ENCODE measurements at places on chromosomes 11 and 22.

DNA sequence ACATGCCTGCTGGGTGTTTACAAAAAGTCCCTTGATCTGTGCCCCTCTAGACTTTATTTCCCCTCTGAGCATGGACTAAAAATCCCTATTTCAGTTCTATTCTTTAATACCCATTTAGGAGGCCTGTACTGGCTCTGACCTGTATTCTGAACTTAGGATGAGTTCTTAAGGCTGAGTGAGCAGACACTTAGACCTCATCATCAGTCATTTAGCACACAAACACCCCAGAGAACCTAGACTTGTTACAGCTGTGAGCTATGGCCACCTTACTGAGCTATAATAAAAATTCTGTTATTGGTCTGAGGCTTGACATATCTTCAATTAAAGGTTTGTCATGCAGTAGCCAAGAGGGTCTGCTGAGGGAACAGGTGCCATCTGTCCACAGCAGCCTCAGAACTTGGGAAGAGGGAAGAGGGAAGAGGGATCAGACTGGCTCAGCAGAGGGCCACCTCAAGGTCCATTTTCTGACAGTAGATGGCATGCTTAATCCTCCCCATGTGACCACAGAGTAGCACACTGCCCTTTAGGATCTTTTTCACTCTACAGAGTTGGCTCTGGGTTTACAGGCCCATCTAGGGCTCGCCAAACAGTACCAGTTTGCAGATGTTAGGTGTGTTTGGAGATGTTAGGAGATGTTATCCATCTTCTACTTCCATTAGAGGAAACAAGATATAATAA, 30.2 kb upstream of the RRM1 start:
- DNase-seq, result no peak

- DNase-seq, result no peak
These were observed 36.5 kb downstream of the CTSC start for GRCh38 chr11:88300888-88301487.

DNA sequence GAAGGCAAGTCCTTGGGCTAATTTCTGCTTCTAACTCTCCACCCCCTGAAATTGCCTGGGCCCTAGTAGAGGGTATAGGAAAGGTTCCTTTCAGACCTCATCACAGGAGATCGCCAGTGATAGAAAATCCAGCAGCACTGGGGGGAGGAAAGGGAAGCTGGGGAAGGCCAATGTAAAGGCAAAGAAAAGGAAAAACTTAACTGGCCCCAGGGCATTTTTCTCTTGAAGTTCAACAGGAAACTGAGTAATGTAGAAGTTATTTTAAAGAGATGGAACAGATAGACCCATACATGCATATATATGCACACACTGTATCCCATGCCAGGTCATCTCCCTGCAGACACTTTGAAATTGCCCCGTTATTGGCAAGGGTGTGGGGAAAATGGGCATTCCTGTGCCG, 134.0 kb downstream of the TRIM44 start:
- no peak for DNase-seq

DNA sequence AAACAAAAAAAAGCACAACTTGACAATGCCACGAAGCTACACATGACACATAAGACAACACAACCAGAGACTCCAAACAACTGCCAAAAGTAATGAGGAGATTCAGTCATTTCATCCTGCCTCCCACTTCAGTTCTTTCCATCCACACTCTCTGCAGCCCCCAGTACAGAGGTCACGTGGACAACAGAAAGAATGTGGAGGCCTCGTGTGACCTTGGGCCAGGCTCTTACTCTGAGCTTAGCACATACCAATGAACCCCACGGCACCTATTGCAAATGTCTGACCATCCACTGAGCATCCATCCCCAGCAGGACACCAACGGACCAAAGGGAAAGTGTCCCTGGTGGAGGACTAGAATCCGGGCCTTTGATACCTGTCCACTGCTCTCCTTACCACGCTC, 12.5 kb downstream of the CBX7 start:
- DNase-seq, result no peak

- DNase-seq, result no peak
These were observed at the start of gene NCAM1 for GRCh38 chr11:112961146-112961668. TSS of gene NCAM1 (plus strand) at chr11:112961420.

- DNase-seq, result no peak
These were observed 58.2 kb downstream of the SMIM38 start for GRCh38 chr11:69213964-69214363.

- DNase-seq, result no peak
These were observed 112.0 kb downstream of the ARL14EP start for GRCh38 chr11:30434901-30435300.

GRCh38 chr11:41400819-41401382, 58.6 kb downstream of the LRRC4C start:
- DNase-seq, result no peak

DNA sequence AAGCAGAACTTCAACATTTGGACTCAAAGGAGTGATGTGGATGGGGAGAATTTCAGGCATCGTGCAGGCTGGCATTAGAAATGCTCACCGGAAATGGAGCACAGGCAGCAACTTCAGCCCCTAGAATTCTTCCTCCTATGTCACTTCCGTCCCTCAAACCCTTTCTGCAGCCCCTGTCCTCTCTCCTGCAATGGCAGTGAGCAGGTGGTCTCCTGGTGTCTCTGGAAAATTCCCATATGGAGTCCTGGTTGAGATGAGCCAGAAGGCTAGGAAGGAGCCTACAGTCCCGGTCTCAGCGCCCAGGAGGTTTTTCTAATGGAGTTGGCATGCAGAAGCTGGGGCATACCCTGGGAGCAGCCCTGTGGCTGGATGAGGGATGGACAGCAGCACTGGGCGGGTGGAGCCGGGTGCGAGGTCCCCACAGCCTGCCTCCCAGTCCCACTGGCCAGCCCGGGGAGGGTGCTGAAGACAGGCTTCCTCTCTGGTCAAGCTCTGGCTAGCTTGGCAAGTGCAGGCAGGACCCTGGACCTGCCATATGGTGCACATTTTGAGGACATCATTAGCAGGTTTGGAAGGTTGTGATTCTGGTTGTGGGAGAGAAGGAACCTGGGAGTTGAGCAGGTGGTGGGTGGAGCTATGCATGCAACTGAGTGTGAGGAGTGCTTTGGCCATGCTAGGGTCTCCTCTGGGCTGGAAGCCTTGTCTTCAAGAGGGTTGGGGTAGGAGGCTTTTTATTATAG, 59.8 kb upstream of the B3GAT1 start:
- DNase-seq, result no peak

Measured in hematopoietic multipotent progenitor cell treated with erythropoietin and hydrocortisone succinate and interleukin-3 and kit ligand, for 15 days (in vitro differentiated cells).